ENCODE measurements at places on chromosomes 5 and 9. TPM values are rescaled to one million over a fixed set of nuclear protein-coding genes. Genes with fewer than 3 reads are reported as not detected.

- no peak overlapping the region for H3K4me3 ChIP-seq
- no peak for DNase-seq
- H3K36me3 ChIP-seq: no peaks in the 10 kb centered on the region
- H3K27ac ChIP-seq: no peak overlapping the region
- H3K27me3 ChIP-seq: no peaks in the 10 kb centered on the region
Observed at GRCh38 chr5:149280124-149280523, 8.5 kb downstream of the AFAP1L1 start.

DNA sequence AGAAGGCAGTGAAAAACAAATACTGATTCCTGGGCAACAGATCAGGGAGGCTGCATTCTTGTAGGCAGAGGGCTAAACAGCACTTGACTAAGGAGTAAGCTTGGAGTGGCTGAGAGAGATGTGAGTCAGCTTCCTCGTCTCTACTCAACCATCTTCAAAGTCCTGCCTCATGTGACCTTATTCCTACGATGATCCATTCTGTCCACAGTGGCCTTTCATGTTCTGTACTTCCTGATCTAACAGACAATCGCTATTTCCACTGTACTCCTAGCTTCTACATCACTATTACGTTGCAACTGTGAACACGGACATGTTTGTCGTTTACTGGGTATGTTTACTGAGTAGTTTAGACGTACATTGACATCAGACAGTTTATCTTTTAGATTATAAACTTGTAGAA is 365.4 kb downstream of the ARL15 start:
- no peak for DNase-seq
- no peaks in the 10 kb centered on the region for H3K36me3 ChIP-seq
- no peaks in the 10 kb centered on the region for H3K4me1 ChIP-seq
- H3K27me3 ChIP-seq: no peaks in the 10 kb centered on the region

DNA sequence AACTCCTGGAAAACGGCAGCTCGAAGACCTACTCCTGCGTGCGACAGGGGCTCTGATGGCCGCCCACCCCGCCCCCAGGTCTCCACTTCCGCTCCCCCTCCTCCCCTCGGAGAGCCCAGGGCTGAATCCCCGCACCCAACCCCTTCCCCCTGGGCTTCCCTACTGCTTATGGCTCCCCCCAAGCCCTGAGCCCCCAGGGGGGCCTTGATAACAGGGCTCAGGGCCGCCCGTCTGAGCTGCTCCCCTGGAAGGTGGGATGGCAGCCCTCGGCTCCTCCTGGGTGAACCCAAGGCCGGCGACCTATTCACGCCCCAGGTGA is 30.4 kb downstream of the GLT6D1 start:
- no peak for DNase-seq
- H3K4me1 ChIP-seq: no peaks in the 10 kb centered on the region
- H3K27ac ChIP-seq: no peak overlapping the region
- no peaks in the 10 kb centered on the region for H3K36me3 ChIP-seq

DNA sequence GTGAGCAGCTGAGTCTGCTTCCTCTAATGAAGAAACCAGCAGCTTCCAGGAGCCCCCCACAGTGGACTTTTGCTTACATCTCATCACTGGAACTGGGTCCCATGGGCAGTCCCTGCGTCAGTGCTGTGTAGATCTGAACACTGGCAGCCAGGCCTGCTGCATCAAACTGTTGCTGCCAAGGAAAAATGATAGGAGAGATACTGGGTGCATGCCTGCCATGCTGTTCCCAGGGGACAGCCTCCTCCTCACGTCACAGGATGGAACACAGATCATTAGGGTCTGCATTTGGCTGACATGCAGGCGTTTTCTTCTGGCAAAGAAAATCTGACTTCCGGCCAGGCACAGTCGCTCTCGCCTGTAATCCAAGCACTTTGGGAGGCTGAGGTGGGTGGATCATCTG is 67.9 kb downstream of the OLFM1 start:
- H3K4me3 ChIP-seq: no peak overlapping the region
- no peak overlapping the region for H3K27ac ChIP-seq
- no peak for DNase-seq
- H3K4me1 ChIP-seq: no peaks in the 10 kb centered on the region
- no peaks in the 10 kb centered on the region for H3K27me3 ChIP-seq

DNA sequence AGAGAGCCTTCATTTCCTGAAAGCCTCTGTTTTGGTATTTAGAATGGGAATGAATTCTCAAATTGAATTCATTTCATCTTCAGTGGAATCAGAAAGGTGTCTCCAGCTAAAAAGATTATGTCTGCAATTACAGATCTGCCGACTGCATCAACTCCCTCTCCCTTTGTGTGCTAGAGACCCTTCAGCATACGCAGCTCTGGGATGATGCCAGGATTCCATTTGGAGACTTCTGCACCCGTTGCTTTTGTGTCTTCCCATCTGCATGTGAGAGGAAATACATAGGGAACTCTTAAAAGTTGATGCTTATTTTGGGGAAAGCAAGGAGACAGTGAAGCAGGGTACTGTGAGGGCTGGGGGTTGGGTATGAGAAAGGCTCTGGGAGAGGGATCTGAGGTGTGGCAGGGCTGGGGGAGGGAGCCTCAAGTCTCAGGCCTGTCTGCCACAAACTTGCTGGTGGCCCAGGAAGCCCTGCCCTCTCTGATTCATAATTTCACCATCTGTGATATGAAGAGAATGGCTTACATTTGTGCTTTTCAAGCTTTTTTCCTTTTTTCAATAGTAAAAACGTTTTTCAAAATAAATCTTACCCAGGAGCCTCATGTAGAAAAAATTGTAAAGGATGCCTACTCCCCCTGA is 89.7 kb upstream of the SAP30L start:
- DNase-seq: no peak
- no peak overlapping the region for H3K4me3 ChIP-seq
- H3K27ac ChIP-seq: no peak overlapping the region
- H3K27me3 ChIP-seq: no peaks in the 10 kb centered on the region
- no peaks in the 10 kb centered on the region for H3K36me3 ChIP-seq

- no peak for DNase-seq
- no peak overlapping the region for H3K27ac ChIP-seq
- no peaks in the 10 kb centered on the region for H3K36me3 ChIP-seq
- H3K4me1 ChIP-seq: no peaks in the 10 kb centered on the region
- no peak overlapping the region for H3K4me3 ChIP-seq
Observed at GRCh38 chr5:149603920-149604319, 22.6 kb downstream of the ARHGEF37 start.

- H3K4me1 ChIP-seq: no peaks in the 10 kb centered on the region
- no peaks in the 10 kb centered on the region for H3K27me3 ChIP-seq
- no peaks in the 10 kb centered on the region for H3K36me3 ChIP-seq
Observed at GRCh38 chr5:133790898-133791297, 177.5 kb downstream of the C5orf15 start.

DOCK8 gene
- 5.6 TPM for total RNA-seq

ZNF354C gene
- total RNA-seq: 1.9 TPM

PDGFRB gene
- 27.9 TPM for total RNA-seq

- H3K27me3 ChIP-seq: no peaks in the 10 kb centered on the region
- H3K36me3 ChIP-seq: no peaks in the 10 kb centered on the region
- DNase-seq: no peak
- H3K27ac ChIP-seq: no peak overlapping the region
- no peak overlapping the region for H3K4me3 ChIP-seq
Observed at GRCh38 chr9:13956107-13956506, 357.8 kb downstream of the NFIB start.

PTTG1 gene
- total RNA-seq: not detected

DNA sequence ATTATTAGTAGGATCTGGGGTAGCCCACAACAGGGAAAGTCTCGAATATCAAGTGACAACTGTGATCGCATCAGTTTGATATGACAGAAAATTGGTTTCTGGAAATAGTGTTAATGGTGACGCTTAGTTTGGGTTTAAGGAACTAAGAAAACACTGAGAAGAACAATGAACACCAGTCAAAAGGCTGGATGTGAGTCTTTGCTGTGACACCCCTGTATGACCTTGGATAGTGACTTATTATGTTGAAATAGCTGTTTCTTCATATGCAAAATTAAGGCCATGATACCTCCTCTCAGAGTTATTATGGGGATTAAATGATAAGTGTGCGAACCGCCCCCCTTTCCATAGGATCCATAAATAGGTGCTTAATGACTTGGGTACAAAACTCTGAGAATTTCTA is 926 bp downstream of the DNAJC25 start:
- peak overlapping the region; percentile 77 for H3K4me3 ChIP-seq
- H3K36me3 ChIP-seq: no peaks in the 10 kb centered on the region
- H3K27me3 ChIP-seq: no peaks in the 10 kb centered on the region
- H3K27ac ChIP-seq: peak overlapping the region; percentile 92
- DNase-seq: no peak
- H3K4me1 ChIP-seq: peaks cover 29% of the 10 kb centered on the region

DAB2IP gene
- 24.5 TPM for total RNA-seq

DNA sequence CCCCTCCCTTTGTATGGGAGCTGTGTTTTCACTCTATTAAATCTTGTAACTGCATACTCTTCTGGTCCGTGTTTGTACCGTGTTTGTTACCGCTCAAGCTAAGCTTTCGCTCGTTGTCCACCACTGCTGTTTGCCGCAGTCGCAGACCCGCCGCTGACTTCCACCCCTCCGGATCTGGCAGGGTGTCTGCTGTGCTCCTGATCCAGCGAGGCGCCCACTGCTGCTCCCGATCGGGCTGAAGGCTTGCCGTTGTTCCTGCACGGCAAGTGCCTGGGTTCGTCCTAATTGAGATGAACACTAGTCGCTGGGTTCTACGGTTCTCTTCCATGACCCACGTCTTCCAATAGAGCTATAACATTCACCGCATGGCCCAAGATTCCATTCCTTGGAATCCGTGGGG is 6.6 kb upstream of the GNE start:
- H3K4me1 ChIP-seq: no peaks in the 10 kb centered on the region
- H3K27me3 ChIP-seq: no peaks in the 10 kb centered on the region
- DNase-seq: no peak

TXNDC8 gene
- total RNA-seq: not detected
